Stimulated activated CD4-positive, alpha-beta T cell treated with anti-CD3 and anti-CD28 coated beads, TNF-alpha, amount 100 ng/mL, for 24 hours (primary cell): ENCODE measurements at places on chromosomes 2 and 18.

DNA sequence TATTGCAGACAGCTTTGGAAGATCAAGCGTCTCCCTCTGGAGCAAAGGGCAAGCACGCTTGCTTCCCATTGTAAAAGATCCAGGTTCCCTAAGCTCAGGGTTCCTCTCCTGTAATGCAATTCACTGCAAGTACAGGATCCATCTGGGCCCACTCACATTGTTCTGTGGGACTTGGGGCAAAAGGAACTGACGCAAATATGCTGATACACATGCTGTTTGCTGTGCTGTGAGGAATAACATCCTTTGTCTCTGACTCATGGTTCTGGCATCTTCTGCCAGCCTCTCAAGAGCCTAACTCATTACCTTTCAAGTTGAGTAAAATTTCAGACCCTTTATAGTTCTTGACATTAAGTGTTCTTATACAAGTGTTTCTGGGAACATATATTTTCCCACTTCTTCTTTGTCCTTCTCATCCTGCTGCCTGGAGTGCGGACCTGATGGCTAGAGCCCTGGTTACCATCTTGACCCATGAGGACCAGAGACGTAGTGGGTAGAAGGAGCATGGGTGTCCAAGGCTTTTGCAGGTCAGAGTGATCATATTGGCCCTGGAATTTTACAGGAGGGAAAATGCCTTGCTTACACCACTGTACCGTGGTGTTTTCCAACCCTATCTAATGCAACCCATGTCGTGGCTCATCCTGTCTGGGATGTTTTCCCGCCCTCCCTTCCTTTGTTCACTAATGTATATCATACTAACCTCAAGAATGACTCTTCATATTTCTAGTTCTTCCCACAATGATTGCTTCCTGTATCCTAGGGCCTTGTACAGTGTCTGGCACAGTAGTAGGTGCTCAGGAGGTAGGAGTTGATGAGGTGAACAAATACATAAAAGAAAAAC, 145.7 kb upstream of the GLI2 start:
- DNase-seq, result no peak

DNA sequence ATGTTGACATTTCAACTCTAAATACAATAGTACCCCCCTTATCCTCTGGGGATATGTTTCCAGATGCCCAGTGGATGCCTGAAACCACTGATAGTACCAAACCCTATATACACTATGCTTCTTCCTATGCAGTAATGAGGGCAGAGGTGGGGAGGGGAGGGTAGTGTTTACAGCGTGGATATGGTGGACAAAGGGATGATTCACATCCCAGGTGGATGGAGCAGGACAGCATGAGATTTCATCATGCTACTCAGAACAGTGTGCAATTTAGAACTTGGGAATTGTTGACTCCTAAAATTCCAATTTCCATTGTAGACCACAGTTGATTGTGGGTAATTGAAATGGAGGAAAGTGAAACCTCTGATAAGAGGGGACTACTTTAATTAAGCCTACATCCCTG, 75.4 kb downstream of the TSN start:
- no peak for DNase-seq

- no peak for DNase-seq
Observed at GRCh38 chr18:76988031-76988826, 144.4 kb downstream of the MBP start.

DNA sequence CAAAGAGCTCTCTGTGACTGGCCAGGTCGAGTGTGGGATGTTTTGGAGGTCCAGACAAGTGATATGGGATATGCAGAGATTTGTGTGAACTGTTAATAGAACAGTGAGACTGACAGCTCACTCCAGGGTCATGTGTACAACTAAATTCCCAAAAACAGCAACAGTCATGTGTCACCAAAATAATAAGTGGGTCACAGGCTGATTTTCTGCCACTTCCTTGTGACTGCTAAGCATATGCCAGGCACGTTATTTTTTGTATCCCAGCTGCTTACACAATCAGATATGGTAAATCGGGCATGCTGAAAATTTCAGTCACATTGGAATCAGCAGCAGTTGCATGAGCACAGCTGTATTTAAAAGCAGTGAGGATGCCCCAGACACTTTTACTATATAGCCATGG, 198.7 kb downstream of the PTGR3 start:
- DNase-seq, result no peak

- no peak for DNase-seq
Observed at GRCh38 chr2:106280722-106281446, 86.8 kb upstream of the UXS1 start.

DNA sequence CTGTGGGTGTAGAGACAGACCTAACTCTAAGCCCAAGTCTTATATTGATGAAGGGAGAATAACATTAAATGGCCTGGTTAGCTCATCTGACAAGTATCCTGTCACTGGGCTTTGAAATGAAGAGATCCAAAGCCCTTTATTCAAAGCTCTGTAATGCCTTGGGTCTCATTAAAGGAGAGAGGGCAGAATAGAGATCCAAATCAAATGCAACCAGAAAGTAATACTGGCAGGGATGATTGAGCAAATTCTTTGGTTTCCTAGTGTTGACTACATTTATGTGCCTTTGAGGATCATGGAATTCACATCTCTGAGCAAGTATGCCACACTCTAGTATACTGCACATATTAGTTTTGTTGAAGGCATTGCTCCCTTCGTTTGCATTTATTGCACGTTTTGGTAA, 147.9 kb upstream of the CAVIN2 start:
- DNase-seq, result no peak

DNA sequence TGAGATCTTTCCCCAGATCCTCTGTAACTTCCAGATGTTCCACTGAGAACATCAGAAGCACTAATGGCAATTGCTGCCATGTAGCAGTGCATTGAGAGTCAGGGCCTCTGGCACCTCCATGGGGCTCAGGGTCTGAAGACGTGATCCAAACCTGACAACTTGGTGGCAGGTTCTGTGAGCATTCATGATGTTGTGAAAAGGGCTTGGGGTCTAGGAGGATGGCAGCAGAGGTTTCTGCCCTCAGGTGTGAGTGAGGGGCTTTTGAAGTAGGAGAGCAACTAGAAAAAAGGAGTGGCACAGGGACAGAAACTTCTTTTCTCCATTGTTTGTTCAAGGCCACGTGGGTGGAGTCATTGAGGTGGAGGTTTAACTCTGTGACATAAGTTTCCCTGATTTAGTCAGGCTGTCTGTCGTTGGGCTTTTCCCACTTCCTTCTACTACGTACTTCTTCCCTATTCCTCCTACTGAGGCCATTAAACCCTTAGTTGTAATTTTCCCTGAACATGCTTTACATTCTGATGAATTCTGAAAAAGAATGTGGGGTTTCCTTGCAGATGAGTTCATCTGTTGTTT, 13.1 kb downstream of the CFLAR start:
- no peak for DNase-seq

DNA sequence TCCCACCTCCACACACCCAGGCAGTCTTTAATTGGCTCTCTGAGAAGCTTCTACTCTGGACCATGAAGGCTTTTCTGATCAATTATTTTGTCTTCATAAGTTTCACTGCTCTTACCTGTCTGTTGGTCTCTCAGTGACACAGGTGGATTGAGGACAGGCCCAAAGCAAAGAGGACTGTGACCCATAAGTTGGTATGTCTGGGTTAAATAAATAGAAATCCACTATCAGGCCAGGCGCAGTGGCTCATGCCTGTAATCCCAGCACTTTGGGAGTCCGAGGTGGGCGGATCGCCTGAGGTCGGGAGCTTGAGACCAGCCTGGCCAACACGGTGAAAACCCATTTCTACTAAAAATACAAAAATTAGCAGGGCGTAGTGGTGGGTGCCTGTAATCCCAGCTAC, 2.7 kb upstream of the SLC16A14 start:
- DNase-seq, result no peak

GRCh38 chr2:11022064-11022463, 110.3 kb downstream of the KCNF1 start:
- no peak for DNase-seq

- no peak for DNase-seq
Observed at GRCh38 chr2:241990466-241990865, 120.9 kb downstream of the RTP5 start.

DNA sequence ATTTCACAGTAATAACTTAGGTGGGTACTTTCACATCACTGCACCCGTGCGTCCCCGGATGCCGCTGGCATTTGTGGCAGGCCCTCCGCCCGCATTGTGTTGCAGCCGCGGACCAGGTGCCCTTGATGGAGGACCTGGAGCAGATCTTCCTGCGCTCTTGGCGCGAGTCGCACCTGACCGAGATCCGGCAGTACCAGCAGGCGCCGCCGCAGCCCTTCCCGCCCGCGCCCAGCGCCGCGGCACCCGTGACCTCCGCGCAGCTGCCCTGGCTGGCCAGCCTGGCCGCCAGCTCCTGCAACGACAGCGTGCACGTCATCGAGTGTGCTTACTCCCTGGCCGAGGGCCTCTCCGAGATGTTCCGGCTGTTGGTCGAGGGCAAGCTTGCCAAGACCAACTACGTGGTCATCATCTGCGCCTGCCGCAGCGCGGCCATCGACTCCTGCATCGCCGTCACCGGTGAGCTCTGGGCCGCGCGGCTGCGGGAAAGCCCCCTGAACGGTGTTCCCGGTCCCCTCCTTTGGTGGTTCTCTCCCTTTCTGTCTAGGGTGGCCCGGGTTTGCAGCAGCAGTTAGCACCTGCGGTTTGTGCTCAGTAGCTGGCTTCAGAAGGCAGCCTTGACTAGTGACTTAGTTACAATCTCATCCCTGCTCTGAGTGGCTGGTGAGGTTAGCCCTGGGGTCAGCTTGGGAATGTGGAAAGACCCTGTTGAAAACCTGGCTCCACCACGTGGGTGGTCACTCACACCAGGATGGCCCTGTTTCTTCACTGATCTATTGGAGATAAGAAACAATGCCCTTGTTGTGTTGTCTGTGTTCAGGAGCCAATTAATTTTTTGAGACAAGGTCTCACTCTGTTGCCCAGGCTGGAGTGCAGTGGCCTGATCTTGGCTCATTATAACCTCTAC, 59.1 kb downstream of the GREB1 start:
- no peak for DNase-seq

GRCh38 chr2:202555356-202555755, 79.4 kb upstream of the FAM117B start:
- DNase-seq, result no peak

DNA sequence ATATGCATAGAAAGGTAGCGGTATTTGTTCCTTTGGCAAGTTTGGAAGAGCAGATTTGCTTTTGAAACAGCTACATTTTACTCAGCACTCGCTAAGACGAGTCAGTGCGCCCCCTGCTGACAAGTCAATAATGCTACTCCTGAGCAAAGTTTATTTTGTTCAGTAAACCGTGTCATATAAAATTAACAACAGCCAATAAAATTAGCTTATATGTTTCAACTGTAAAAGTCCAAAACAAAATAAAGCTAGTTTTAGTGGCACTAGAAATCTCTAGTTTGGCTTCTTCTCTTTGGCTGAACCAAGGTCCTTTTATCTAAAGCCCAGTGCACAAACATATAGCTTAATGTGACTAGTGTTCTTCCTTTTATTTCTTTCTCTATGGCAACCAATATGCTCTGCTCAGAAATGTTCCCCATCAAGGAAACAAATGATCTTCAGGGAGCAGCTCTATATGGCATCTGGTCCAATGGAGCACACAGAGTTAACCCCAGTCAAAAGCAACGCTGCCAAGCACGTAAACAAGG, 4.2 kb upstream of the POU3F3 start:
- peak; percentile 19 for DNase-seq

- no peak for DNase-seq
Observed at GRCh38 chr18:22829781-22830180, 103.3 kb upstream of the RBBP8 start.

- no peak for DNase-seq
Observed at GRCh38 chr2:215958257-215958656, 55.1 kb downstream of the MREG start.

GRCh38 chr2:236899146-236899545, 186.5 kb upstream of the COPS8 start:
- no peak for DNase-seq

DNA sequence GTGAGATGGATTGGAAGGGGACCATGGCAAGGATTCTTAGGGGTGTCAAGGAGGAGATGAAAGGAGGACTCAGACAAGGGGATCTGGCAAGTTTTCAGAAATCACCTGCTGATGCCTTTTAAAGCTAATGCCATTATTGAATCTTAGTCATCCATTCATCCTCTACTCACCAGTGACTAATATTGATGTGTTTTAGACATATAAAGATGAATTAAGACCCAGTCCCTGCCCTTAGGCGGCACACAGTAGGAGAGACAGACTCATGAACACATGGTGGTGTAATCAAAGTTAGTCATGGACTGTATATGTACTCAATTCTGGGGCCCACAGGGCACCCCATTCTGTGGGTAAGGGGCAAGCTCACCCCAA, 56.5 kb upstream of the ATL2 start:
- DNase-seq, result no peak

- DNase-seq, result no peak
Observed at GRCh38 chr18:43847164-43848091, 570.1 kb upstream of the SYT4 start.

GRCh38 chr2:106789185-106789584, 96.8 kb downstream of the ST6GAL2 start:
- DNase-seq, result no peak

- no peak for DNase-seq
Observed at GRCh38 chr2:176793792-176794191, 418.8 kb upstream of the HNRNPA3 start.

DNA sequence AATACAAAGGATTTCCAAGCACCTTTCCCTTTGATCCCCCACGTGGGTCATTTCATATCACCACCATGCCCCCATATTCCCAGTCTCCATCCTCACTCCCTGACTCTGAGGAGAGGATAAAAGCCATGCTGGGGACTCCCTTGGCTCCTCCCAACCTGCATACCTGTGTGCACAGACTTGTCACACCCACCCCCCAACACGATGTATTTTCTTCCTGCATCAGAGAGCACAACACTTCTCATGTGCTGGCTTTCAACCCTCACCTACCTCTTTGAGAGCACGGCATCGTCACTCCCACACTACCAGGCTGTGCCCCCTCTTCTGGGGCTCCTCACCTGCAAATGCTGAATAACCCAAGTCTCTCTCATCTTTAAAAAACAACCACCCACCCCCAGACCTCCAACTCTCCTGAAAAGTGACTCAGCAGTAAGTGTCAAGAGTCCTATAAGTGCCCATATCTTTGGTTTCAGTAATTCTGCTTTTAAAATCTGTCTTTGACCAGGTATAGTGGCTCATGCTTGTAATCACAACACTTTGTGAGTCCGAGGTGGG, 53.1 kb downstream of the AP1S3 start:
- DNase-seq, result no peak

DNA sequence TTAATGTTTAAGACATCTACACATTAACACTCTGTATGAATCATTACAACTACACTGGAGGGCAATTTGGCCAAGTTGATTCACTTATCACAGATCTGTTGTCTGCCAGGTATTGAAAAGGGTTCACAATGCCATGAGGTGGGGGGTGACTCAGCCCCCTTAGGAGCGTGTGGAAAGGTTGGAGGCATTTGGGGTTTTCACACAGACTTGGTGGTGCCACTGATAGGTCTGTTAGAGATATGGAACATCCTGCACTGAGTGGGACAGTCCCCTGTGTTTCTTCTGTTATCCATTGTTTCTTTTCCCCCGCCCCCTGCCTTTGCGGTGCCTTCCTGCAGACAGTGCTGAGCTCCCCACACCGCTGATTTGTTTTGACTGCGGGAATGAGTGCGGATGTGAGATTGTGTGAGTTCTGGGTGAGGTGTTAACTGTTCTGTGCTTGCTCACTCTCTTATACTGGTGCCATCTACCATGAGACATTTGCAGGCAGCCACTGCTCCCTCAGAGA, 9.3 kb upstream of the TSN start:
- peak; percentile 31 for DNase-seq
